Left ventricle myocardium superior (tissue), 1 donor: ENCODE measurements at places on chromosomes 16 and 17. TPM values are rescaled to one million over a fixed set of nuclear protein-coding genes. Genes with fewer than 3 reads are reported as not detected.

RCVRN gene
- 0.12 TPM for total RNA-seq

VMP1 gene
- total RNA-seq = 55.9 TPM

DNA sequence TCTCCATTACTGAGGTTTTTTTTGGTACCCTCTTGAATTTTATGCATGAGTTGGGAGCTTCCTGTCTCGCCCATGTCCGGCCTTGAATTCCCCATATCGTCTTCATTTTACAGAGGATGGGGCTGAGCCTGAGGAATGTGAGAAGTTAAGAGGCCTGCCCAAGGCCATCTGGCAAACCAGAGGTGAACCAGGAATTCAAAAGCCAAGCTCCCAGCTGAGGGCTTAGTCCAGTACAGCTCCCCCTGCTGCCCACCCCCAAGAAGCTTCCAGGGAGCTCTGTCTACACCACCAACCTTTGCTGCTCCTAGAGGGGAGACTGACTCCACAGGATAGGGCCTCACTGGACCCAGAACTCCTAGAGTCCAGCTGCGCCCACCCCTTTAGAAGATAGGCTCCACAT, 20.7 kb upstream of the C16orf78 start:
- DNase-seq = no peak

POLR3K gene
- 12.9 TPM for total RNA-seq

GJD3 gene
- total RNA-seq = 1.2 TPM

CDR2L gene
- total RNA-seq = 18.3 TPM

DNA sequence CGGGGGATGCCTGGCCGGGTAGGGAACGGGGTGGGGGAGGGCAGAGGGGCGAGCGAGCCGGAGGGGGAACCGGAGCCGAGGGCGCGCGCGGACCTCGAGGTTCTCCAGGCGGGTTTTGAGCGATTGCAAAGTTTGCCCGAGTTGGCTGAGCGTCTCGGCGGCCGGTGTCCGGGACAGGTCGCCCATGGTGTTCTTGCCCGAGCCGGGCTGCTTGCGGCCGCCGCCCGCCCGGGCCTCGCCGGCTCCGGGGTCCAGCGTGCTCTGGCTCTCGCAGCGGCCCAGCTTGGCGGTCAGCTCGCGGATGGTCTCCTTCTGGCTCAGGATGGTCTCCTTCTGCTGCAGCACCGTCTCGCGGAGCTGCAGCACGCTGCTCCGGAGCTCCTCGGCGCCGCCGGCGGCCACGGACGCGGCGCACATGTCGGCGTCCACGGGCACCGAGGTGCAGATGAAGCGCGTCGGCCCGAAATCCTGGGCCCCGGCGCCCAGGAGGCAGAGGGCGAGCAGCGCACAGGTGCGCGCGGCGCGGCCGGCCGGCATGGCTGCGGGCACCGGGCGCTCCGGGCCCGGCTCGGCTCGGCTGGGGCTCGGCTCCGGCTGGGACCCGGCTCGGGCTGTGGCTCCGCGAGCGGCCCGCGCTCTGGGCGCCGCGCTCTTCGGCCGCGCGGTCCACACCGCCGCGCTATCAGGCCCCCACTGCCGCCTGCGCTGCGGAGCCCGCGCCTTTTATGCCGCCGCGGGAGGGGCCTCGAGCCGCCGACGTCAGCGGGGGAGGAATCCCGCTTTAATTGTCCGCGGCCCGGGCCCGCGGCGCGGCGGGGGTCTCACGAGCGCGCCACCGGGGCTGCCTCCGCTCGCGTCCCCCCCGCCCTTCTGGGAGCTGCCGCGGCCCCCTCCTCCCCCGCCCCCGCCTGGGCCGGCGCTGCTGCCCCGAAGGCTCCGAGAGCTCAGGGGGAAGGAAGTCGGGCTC, at the start of gene NPTX1:
Gene NPTX1 (minus strand): TSS at position 698 of the 967 bp plus-strand sequence. CDS start 161 bp downstream, at position 537.
- DNase-seq = no peak

DNA sequence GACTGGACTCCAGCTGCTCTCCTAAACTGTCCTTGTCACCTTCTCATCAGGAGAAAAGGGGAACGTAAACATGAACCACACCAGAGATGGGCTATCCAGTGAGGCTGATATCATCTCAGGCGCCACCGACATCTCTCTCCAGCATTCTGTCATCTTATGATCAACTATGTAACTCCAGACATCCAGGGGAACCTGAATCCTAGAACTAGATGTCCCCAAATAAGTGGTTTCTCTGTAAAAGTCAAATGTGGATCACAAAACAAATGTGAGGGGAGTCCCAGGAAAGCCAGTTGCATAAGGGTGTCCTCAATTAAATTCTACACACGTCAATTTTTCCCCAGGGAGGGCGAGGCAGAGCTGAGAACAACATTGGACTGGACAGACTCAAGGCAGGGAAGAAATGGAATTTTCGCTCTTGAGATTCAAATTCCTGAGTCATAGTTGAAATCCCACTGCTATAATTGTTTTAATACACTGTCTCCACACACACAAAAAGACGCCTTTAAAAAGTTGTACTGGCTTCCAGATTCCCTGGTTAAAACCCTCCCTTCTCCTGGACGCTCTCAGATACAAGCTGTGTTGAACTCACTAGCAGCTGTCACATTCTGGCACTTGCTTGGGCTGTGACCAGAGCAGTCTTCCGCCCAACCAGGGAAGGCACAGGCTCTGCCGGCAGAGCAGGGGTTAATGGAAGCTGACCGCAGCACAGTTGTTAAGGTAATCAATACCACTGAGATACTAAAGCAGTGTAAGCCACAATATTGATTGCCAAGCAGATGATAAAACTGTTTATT, 62.6 kb downstream of the ZFHX3 start:
- peak; percentile 77 for DNase-seq

DNA sequence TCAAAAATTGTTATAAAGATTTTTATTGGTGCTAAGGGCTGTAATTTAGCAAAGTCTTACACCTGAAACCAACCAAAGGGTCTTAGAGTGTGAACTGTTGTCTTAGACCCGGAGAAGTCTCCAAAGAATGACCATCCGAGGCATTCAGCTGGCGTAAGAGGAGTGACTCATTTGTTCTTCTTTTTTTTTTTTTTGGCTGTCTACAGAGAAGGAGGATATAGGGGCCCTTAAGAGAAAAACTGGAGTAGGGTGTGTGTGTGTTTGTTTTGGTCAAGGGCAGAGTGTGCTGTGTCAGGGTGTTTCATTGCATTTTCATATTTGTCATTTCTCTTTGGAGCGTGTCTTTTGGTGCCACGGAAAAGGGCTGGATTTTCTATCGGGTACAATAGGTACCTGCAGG, 508.0 kb downstream of the WWOX start:
- no peak for DNase-seq

CCL14 gene
- total RNA-seq = 8.1 TPM

GRCh38 chr16:9438991-9439390, 347.5 kb downstream of the HAPSTR1 start:
- no peak for DNase-seq

CACNG4 gene
- total RNA-seq = not detected

DNA sequence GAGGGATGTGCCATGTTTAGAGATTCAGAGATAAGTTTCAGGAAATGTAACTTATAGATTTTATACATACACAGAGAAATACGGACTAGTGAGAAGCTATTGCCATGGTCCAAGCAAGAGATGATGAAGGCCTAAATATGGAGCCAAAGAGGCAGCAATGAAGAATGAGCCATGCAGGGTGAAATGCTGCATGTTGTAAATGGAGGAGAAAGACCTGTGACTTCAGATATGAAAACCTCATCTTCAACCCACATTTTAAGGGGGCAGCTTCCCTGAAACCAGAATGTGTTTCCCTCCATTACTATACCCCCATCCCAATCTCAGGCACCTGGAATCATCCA, 2.9 kb downstream of the CCL2 start:
- DNase-seq = no peak

STH gene
- total RNA-seq = not detected

GRCh38 chr16:10964891-10965326, 20.5 kb downstream of the CLEC16A start:
- no peak for DNase-seq

- no peak for DNase-seq
These were observed 594 bp upstream of the SLC22A31 start for GRCh38 chr16:89200850-89201411.

DNA sequence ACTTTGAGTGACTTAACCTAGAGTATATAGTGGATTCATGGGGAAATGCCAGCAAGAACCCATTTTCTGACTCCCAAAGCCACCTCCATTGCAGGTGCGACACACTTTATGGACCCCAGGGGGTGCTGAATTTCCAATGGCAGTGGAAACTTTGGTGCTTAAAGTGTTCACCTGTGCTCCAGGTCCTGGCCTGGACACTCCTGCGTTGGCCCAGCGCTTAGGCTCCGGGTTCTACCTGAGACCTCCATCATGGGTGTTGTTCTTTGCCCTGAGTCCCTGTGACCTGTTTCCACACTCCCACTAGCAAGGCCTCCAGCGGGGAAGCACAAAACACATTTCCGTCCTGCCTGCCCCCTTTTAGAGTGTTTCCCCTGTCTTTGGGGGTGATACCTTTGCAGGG, 3.0 kb downstream of the CCNF start:
- no peak for DNase-seq

TBC1D3K gene
- not detected for total RNA-seq

DNA sequence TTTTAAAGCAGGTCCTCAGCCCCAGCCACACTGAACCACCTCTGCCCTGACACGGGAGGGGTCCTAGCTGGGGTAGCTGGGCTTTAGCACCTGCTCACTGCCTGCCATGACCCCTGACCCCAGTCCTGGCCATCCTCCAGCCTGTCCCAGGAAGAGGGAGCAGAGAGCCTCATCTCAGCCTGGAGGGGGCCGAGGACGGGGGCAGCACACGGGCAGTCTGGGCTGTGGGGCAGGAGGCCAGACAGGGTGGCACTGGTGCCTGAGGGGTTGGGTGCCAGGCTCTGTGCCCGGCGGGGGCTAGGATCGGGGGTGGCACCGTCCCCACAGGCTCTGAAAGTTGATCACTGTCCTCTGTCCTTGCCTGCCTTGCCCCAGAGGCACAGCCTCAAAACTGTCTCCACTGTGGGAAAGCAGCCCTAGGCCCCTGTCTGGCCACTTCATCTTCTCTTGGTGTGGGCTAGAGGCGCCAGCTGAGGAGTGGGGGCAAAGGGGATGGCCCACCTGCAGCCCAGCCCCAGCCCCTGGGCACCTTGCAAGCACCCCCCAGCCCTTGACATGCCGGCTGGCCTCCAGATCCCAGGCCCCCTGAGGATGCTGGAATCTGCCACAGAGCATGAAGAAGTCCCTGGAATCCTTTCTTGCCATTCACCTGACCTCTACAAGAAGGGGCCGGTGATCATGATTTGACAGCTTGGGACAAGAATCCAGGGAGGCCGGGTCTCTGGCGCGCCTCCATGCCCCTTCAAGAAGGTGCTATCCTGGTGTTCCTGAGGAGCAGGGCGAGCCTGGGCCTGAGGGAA, 15.7 kb downstream of the ENDOV start:
- DNase-seq = peak; percentile 20

- no peak for DNase-seq
These were observed 282.4 kb upstream of the DYNLRB2 start for GRCh38 chr16:80258407-80258806.

GRCh38 chr17:59465949-59466307, 99.5 kb upstream of the DHX40 start:
- DNase-seq = no peak

- DNase-seq = peak; percentile 36
These were observed 4.9 kb upstream of the ACTG1 start for GRCh38 chr17:81517339-81518112.

DNA sequence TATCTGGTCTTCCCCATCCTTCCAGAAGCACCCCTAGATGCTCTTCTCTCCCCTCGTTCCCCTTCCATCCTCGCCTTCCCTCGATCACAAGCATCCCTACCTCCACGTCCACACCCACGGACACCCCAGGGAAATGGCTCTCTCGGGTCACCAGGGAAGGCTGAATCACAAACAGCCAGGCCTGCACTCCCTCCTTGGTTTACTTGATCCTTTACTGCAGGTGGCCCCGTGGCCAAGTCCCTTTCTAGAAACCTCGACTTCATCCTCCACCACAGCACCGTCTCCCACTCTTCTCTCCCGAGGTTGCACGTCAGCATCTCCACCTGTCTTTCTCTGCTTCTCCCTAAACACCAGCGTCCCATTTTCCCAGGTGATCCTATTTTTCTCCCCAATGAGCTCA, 6.5 kb upstream of the RBFOX3 start:
- DNase-seq = no peak

GRAPL gene
- 1.0 TPM for total RNA-seq

DNA sequence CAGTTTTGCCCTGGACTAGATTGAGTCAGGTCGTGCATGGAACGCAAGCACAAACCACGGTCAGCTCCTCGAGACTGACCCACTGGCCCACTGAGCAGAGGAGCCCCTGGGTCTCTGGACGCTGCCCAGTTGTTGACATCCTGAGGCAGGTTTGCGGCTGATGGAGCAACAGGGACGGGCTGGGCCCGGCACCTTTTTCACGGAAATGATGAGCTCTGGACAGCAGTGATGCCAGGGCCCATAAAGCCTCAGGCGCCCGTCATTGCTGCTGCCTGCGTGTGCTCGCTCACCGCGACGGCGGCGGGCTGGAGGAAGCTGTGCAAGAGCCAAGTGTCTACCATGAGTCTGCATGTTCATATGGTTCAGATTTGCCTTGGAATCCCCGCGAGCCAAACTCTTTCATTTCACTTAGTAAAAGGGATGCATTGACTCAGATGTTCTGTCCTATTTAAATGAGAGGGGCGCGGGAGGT, 30.8 kb upstream of the CRISPLD2 start:
- DNase-seq = no peak

GRCh38 chr17:48228720-48229119, 121.2 kb downstream of the SNX11 start:
- DNase-seq = no peak

DNA sequence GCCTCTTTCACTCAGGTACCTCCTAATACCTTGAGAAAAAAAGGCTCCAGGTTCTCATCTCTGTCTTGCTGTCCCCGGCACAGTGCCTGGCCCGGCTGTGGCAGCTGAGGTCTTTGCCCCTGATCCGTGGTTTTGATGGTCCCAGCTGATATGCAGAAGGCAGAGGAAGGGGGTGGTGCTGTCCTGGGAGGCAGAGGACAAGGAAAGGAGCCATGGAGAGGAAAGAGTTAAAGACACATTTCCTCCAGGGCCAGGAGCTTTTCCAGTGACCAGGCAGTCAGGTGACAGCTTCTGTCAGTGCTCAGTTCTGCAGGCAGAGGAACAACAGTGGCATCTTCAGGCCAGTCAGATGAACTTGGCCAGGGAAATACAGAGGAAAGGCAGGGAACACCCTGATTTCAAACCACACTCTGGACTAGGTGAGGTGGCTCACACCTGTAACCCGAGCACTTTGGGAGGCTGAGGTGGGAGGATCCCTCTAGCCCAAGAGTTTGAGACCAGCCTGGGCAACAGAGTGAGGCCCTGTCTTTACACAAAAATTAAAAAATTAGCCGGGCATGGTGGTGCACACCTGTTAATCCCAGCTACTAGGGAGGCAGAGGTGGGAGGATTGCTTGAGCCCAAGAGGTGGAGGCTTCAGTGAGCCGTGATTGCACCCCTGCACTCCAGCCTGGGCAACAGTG, 3.3 kb upstream of the COG1 start:
- no peak for DNase-seq

GRCh38 chr17:73686126-73686525, 41.9 kb upstream of the SDK2 start:
- DNase-seq = no peak
